ENCODE measurements at places on chromosomes 11 and 22.

- no peak for DNase-seq
Measured at GRCh38 chr22:22752556-22753477, 108.4 kb downstream of the GGTLC2 start.

GRCh38 chr11:102478673-102479299 is 26.2 kb upstream of the TMEM123 start:
- DNase-seq, result no peak

DNA sequence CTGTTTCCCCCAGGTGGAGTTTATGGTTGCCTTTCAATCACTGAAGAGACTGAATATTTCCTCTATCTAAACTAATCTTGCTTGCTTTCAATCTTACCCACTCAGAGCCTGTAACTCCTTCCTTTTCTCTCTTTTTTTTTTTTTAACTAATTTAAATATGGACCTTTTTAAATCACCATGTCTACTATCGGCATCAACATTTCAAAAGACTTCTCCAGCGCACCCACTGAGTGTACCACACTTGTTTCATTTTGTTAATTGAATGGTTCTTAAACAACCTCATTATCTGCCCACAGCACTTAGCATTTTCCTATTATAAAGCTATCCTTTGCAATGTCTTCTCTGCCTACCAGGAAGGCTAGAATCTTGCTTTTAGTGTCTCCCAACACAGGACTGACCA is 1212.5 kb downstream of the LRRC4C start:
- DNase-seq, result no peak

GRCh38 chr11:40281052-40281580 is 1178.3 kb downstream of the LRRC4C start:
- no peak for DNase-seq

GRCh38 chr11:798093-798713 is at the start of gene SLC25A22:
TSS of gene SLC25A22 (minus strand) at chr11:798281. CDS start at chr11:795006, 3,275 bp downstream.
- DNase-seq, result peak; percentile 94

GRCh38 chr11:90192869-90193582 is 29.8 kb downstream of the CHORDC1 start:
- DNase-seq, result no peak

DNA sequence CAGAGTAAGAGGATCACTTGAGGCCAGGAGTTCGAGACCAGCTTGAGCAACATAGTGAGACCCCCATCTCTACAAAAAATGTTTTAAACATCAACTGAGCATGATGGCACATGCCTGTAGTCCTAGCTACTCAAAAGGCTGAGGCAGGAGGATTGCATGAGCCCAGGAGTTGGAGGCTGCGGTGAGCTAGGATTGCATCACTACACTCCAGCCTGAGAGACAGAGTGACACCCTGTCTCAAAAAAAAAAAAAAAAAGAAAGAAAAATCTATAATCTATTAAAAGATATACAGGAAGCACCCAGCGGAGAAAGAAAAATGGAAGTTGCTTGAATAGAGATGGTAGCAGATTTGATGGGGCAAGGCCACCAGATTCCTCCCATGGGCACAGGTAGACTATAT is 61.8 kb downstream of the FAM83F start:
- no peak for DNase-seq

DNA sequence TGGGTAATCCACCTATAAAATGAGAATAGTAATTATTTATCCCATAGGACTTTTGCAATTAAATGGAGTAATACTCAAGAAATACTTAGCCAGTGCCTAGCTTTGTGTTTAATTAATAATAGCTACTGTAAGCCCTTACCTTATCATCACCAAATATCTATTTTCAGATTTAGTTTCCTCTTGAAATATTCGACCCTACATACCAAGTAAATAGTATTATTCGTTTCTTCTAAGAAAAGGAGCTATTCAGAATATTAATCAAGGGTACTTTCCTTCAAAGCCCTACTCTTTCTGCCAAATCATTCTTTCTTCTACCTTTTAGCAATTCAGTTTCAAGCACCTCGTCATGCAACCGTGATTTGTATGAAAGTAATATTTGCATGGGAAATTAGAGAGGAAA is 6.7 kb downstream of the FBXO3 start:
- no peak for DNase-seq

DNA sequence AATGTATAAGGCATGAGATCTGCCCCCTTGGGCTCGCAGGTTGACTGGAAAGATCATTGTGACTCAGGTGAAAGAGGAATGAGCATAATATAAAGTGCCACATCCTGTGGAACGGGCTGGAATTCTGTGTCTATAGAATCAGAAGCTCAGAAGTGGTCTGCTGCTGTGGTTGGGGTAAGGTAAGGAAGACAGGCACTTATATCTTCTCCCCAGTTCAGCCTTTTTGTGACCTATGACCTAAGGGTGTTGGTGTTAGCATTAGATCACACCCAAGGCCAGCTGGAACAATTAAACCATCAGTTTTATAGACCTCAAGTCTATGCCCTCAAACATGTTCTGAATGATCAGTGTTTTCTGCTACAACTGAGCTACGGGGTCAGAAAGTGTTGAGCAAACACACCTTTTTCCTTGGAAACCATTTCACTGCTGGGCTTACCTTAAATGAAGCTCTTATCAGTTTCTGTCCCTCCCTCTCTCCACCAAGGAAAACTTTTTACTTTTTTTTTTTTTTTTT is 15.7 kb upstream of the POU2AF3 start:
- DNase-seq, result no peak

DNA sequence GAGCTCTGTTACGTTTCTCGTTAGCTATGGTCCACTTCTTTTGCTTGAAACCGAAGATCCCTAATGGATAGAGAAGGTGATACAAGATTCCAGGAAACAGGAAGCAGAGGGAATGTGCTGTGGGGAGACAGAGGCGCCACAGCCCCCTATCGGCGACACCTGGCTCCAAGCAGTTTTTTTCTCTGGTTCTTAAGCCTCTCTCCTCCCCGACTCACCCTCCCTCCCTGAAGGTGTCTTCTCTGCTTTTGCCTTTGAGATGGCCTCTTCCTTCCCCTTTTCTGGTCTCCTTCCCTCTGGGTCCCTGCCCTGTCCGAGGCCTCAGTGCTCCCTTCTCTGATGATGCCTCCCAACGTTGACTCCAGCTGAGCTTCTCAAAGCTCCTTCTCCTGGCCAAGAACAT is 14.2 kb upstream of the APOBEC3A start:
- DNase-seq, result no peak

GRCh38 chr11:102831489-102832440 is 11.6 kb downstream of the MMP3 start:
- peak; percentile 29 for DNase-seq

- DNase-seq, result no peak
Measured at GRCh38 chr11:11604370-11604990, 17.3 kb downstream of the GALNT18 start.

DNA sequence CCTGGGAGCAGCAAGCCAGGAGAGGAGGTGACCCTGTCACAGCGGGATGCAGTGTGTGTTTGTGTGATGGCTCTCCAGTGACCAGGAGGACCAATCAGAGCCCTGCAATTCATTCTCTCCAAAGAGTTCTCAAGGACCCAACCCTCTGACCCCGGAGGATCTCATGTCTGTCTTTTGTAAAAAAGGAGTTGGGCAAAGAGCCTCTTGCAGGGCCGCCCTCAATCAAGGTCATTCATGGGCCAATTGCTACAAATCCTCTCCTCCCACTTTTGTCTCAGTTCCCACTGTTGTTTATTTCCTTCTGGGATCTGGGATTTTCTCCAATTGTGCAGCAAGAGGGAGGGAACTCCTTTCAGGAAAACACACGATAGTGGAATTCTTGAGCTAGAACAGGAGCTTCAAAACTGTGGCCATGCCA is 4.0 kb downstream of the TECTA start:
- DNase-seq, result no peak

DNA sequence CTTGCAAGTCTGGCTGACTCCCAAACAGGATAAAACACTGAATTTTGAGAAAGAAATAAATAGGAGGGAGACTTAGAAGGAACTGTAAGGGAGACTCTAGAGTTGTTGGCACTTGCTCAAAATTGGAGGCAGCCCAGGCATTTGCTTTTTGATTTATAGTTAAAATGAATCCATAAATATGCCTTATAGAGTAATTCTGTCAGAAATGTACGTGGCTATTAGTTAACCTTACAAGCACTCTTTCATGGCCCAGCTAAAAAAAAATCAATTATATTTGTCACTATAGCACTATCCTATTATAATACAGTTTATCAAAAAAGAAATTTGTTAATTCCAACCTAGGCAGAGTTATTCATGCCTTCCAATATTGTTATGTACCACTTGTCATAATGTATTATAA is 1000.0 kb upstream of the CHORDC1 start:
- no peak for DNase-seq

DNA sequence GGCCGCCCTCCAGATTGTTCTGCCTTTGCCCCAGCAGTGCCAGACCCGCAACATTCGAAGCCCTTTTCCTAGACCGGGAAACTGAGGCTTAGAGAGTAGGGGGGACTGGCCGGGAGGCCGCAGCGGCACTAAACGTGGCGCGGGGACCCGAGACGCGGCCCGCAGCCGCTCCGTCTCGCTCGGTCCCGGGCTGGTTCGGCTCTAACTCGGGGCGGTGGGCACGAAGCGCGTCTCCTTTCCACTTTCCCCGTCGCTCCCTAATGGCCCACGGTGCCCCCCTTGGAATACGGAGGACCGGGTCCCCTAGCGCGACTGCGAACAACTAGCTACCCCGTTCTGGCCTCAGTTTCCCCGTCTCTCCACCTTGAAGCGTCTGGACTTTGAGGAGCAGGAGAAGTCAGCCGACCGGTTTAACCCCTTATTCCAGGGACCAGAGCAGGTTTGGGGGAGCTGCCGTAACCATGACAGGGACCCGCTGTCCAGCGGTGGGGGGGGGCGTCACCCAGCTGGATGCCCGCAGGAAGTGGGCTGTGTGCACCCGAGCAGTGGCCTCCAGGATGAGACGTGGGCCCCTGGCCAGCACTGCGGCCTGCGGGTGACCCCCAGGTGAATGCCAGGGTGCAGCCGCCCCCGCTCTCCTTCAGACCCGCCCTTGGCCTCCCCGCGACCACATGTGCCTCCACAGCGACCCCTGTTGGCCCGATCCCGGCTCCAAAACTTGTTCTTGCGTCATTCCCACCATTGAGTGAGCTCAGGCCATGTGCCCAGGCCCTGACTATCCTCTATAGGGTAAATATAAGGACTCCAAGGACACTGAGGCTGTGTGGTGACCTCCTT is 1.1 kb downstream of the CDC42EP1 start:
- DNase-seq, result peak; percentile 91

GRCh38 chr11:44562845-44563460 is 2.5 kb upstream of the CD82 start:
- no peak for DNase-seq

- peak; percentile 28 for DNase-seq
Measured at GRCh38 chr11:126357055-126357962, 1.8 kb downstream of the ST3GAL4 start.

- no peak for DNase-seq
Measured at GRCh38 chr22:23833017-23833751, 5.6 kb downstream of the DERL3 start.

DNA sequence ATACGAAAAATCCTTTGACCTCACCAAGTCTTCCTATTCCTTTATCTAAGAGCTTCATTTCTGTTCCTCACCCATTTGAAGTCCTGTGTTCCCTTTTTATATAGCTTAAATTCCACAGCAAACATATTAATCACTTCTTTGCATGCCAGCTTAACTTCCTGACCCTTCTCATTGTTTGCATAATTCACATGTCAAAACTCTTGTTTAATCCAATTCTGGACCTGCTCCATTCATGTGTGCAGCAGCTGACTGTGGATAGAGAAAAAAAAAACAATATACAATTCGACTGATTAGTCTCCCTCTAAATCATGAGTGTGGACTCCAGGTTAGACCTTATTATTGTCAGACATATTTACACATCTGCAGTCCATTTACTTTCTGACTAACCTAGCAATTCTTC is 991.2 kb upstream of the TENM4 start:
- no peak for DNase-seq

DNA sequence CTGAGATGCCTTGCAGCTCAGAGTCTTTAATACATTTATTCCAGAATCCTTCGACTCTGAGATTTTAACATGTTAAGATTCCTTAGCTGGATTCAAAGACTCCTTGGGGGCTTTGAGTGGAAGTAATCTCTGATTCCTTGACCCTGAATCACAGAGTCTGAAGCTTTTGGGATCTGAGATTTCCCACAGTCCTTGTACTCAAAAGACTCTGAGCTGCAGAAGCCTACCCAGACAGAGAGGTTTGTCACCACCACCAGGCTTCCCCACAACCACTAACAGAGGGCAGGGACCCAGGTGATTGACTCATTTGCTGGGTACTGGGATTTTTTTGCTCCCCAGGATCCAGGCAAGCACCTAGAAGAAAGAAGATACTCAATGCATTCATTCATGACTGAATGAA is 1.4 kb upstream of the SERPINH1 start:
- no peak for DNase-seq

- no peak for DNase-seq
Measured at GRCh38 chr11:88604260-88604659, 266.7 kb upstream of the CTSC start.

DNA sequence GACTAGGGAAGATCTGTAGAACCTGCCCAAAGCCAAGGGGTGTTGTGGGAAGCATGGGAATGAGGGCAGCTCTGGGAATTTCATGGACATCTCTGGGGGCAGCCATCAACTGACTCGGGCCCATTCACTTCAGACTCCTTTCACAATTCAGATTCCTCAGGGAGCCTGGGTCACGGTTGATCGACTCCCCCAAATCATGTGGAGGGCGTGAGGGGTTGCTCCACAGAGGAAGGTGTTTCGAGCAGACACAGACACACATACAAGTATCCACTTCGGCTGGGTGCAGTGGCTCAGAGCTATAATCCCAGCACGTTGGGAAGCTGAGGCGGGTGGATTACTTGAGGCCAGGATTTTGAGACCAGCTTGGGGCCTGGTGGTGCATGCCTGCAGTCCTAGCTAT is 15.7 kb downstream of the STX3 start:
- DNase-seq, result no peak

DNA sequence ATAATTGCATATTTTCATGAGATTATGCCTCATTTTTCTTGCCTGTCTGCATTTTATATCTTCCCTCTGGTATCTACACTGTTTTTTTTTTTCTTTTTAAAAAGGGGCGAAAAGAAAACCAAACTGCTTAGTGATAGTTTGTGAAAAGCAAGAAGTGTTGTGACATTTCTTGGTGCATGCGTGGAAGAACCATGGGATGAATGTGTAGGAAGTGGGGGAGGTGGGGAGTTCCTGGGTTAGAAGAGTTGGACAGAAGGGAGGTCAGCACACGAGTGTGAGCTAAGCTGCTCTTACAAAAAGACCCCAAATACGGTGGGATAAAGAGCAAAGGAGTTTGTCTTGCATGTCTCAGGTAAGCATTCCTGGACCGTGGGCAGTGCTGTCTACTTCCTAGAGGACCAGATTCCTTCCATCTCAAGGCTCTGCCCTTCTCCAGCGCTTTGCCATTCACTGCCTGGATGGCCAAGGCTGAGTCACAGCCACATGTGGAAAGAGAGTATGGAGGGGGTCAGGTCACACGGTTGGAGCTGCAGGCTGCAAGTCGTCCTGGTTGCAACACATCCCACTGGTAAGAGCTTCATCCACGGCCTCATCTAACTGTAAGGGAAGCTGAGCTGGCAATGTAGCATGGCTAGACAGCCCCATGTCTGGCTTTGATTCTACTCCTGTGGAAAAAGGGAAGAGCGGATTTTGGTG is 300.6 kb downstream of the DDX10 start:
- DNase-seq, result no peak
